ENCODE measurements at places on chromosomes 2 and 18. TPM values are rescaled to one million over a fixed set of nuclear protein-coding genes. Genes with fewer than 3 reads are reported as not detected.

The RMND5A gene
- 27.7 TPM for total RNA-seq

The YES1 gene
- total RNA-seq: 23.2 TPM

The ALK gene
- not detected for total RNA-seq

The GNAL gene
- 6.0 TPM for total RNA-seq

The CDH7 gene
- total RNA-seq: not detected

All from A549 treated with Mapracorat at 1 μM for 4 hours (cell line).